ENCODE measurements at places on chromosomes 1 and 21. TPM values are rescaled to one million over a fixed set of nuclear protein-coding genes. Genes with fewer than 3 reads are reported as not detected.

IGSF9 gene
- total RNA-seq, result 0.16 TPM

FCGR2B gene
- total RNA-seq, result not detected

BNIPL gene
- 0.75 TPM for total RNA-seq

EPRS1 gene
- total RNA-seq, result 46.5 TPM

IL10 gene
- total RNA-seq, result not detected

RPS27 gene
- 2,337 TPM for total RNA-seq

OR2M4 gene
- total RNA-seq, result not detected

CFHR4 gene
- not detected for total RNA-seq

BECN2 gene
- not detected for total RNA-seq

ADGRL2 gene
- 0.22 TPM for total RNA-seq

GJA8 gene
- not detected for total RNA-seq

GCSAML gene
- total RNA-seq, result not detected

EPS8L3 gene
- total RNA-seq, result not detected

GPR25 gene
- not detected for total RNA-seq

MINDY1 gene
- total RNA-seq, result 5.9 TPM

MED8 gene
- 60.7 TPM for total RNA-seq

FAM3B gene
- not detected for total RNA-seq
